ENCODE measurements at places on chromosomes 3 and 15. TPM values are rescaled to one million over a fixed set of nuclear protein-coding genes. Genes with fewer than 3 reads are reported as not detected.

The UACA gene
- 114 TPM for total RNA-seq

The IRAK2 gene
- 2.6 TPM for total RNA-seq

GRCh38 chr3:116776880-116777785 is 67.6 kb downstream of the TUSC7 start:
- H3K27ac ChIP-seq, result no peak overlapping the region
- no peaks in the 10 kb centered on the region for H3K36me3 ChIP-seq
- peaks cover 4% of the 10 kb centered on the region for H3K4me1 ChIP-seq
- DNase-seq, result no peak

The LINGO1 gene
- total RNA-seq, result 34.0 TPM

Data from spinal cord (tissue), 10 donors.